ENCODE measurements at places on chromosomes 2 and 18.

GRCh38 chr2:242030858-242031257 lies 161.3 kb downstream of the RTP5 start:
- DNase-seq, result no peak

DNA sequence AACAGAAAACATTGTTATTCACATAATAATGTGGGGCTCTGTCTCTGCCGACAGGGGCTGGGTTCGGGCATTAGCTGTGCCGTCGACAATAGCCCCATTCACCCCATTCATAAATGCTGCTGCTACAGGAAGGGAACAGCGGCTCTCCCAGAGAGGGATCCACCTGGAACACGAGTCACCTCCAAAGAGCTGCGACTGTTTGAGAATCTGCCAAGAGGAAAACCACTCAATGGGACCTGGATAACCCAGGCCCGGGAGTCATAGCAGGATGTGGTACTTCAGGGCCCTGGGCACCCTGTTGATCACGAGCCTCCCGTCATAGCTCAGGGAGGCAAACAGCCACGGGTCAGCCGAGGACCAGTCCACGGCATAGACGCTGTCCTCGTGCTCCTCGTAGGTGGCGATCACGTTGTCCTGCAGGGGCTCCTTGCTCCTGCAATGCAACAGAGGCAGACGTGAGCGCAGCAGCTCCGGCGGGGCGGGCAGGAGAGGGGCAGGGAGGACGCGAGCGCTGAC lies 188.5 kb downstream of the EIPR1 start:
- DNase-seq, result no peak

DNA sequence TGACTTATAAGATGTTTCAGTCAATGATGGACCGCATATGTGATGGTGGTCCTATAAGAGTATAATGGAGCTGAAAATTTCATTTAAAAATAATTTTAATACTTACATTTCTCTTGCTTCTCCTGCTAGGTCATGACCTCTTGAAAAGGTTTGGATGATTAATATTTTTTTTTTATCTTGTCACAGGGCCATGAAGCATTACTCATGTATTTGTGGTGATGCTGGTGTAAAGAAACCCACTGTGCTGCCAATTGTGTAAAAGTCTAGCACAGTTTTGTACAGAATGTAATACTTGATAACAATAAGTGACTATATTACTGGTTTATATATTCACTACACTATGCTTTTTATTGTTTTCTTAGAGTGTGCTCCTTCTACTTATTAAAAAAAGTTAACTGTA lies 124.2 kb upstream of the CELF4 start:
- DNase-seq, result no peak

- no peak for DNase-seq
Observed at GRCh38 chr2:62281663-62282062, 85.7 kb downstream of the B3GNT2 start.

GRCh38 chr2:226030369-226030768 lies 630.9 kb downstream of the NYAP2 start:
- no peak for DNase-seq

- no peak for DNase-seq
Observed at GRCh38 chr2:11026286-11026921, 114.7 kb downstream of the KCNF1 start.

- DNase-seq, result no peak
Observed at GRCh38 chr2:17958466-17959092, 80.1 kb downstream of the KCNS3 start.

- no peak for DNase-seq
Observed at GRCh38 chr2:168348076-168348475, 100.7 kb upstream of the STK39 start.

DNA sequence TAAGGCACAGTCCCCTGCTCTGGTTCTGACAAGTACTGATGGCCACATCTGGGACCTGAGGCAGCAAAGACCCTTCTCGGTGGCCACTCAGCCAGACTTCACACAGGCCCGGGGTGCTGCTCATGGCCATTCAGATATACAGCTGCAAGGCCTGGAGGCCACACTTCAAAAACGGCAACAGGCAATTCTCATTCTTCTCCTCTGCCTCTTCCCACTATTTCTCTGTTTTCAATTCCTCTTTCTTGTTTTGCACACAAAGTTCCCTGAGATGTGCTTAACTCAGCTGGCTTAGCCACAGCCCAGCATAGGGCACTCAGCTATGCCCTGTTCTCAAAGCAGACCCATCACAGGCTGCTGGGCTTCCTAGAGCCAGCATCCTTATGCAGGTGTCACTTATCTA lies 29.9 kb downstream of the PTPN18 start:
- no peak for DNase-seq

GRCh38 chr2:157444641-157445040 lies 752 bp upstream of the CYTIP start:
- no peak for DNase-seq

Data from stimulated activated CD8-positive, alpha-beta memory T cell treated with anti-CD3 and anti-CD28 coated beads, Interleukin-4, amount 100 ng/mL, for 1 hour (primary cell).